NCI-H1436 (cell line): ENCODE measurements at places on chromosomes 7 and 10.

DNA sequence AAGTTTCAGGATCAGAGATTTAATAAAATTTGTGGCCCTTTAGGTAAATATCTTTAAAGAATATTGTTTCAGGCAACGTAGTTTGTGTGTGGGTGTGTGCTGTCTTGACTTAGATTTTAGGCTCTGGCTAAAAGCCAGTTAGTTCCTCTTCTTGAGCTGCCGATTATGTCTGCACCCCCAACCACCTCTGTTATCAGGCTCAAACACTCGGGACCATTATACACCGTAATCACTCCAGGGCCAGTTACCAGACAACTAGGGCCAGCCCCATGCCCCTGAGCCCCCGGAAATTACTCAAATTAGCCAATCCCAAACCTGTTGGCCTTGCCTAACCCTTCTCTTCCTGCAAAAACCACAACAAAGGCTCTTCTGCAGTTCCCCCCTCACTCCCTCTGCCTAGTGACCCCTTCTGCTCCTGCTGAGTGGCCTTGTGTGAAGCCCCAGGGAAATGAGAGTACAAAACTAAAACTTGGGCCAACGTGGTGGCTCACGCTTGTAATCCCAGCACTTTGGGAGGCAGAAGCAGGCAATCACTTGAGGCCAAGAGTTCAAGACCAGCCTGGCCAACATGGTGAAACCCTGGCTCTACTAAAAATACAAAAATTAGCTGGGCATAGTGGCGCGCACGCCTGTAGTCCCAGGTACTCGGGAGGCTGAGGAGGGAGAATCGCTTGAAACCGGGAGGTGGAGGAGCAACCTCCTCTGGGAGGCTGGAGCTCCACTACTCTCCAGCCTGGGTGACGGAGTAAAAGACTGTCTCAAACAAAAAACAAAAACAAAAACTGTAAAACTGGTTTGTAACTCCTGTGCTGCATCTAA, 9.2 kb upstream of the HNRNPF start:
- DNase-seq, result no peak

- no peak for DNase-seq
Observed at GRCh38 chr7:120171406-120171805, 101.6 kb upstream of the KCND2 start.

DNA sequence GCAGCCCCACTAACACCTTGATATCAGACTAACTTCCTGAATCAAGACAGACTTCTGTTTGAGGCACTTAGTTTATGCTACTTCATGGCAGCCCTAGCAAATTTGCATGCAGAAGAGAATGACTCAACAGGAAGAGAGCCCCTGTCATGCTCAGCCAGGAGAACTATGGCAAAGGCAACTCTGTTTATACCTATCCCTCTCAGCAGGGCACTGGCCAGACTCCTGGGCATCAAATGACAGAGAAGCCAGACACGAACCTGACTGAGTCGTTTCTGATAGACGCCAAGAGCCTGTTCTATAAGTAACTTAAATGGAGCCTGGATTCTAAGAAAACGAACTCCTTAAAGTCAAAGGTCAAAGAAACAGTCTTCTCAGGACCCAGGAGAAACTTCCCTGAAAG, 50.9 kb upstream of the UNC5B start:
- DNase-seq, result no peak

DNA sequence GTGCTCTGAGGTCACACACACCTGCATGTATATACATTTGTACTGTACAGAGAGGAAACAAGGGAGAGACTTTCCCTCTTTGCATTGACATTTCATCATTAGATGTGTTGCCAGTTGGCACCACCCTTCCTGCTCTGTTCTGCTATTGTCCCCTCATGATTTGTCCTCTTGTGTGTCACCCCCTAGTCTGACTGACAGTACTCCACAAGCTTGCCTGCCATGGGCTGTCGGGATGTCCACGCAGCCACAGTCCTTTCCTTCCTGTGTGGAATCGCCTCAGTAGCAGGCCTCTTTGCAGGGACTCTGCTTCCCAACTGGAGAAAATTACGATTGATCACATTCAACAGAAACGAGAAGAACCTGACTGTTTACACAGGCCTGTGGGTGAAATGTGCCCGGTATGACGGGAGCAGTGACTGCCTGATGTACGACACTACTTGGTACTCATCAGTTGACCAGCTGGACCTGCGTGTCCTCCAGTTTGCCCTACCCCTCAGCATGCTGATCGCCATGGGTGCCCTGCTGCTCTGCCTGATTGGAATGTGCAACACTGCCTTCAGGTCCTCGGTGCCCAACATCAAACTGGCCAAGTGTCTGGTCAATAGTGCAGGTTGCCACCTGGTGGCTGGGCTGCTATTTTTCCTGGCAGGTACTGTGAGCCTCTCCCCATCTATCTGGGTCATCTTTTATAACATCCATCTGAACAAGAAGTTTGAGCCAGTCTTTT, 9.4 kb downstream of the CLDN12 start:
- no peak for DNase-seq

GRCh38 chr10:18501629-18502028, 149.8 kb downstream of the NSUN6 start:
- DNase-seq, result no peak
